ENCODE measurements at places on chromosomes 7 and 10. TPM values are rescaled to one million over a fixed set of nuclear protein-coding genes. Genes with fewer than 3 reads are reported as not detected.

GRCh38 chr10:110355922-110356627 lies 51.4 kb upstream of the SMNDC1 start:
- DNase-seq, result peak; percentile 71

DNA sequence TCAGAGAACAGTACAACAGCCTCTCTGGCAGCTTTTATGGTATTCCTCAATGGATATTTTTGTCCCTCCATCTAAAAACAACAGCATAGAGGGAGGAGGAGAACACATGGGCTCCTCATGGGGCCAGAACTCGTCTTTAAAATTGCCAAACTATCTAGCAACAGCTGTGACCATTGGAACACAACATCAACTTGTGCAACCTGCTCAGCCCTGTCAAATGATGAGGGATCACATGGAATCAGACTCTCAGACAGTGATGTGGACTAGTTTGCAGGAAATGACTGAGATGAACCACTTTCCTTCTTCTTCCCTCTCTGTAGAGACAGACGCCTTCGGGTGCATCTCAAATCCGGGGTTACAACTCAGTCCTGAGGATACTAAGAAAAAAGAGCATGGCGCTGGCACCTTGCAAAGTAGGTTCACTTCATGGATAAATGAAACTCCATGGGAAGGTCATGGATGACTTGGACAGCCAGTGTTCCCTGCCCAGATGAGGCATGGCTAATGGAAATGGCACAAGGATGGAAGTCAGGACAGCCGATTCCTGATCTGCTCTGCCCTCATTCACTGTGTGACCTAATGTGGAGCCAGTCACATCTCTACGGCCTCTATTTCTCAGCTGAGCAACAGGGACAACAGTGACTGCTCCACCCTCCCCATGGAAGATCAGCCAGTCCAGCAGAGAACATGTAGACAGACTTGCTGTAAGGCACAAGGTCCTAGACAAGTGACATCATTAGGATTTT lies 24.6 kb upstream of the DGKI start:
- DNase-seq, result no peak

- peak; percentile 74 for DNase-seq
Observed at GRCh38 chr7:151245360-151246101, 3.0 kb downstream of the SMARCD3 start.

DNA sequence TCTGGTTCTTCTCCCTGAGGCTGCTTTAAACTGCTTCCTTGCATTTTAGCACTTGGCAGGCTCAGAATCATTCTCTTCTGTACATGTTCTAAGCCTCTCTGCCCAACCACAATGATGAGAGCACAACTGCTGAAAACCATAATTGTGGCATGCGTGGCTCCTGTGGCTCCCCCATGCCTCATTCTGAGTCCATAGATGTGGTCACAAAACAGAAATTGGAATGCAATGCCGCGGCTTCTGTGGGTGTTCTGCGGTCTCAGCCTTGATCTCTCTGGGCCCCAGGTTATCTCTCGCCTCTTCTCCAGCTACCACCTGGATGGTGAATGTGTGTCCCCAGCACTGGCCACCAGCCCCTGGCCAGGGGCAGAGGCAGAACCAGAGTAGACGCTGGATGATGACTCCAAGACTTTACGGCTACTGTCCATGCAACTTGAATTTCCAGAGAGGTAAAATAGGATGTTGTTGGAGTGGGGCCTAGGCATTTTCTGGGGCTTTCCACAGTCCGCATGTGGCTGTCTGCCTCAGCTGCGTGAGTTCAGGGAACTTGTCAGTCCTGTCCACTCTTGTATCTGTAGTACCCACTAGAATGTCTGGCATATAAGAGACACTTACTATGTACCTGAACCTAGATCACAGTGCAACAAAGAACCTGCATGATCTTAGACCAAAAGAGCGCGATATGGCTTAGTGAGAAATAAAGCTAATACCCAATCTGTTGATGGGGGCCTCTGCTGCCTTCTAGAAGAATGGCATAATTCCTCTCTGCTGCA lies 52.4 kb upstream of the ADRB1 start:
- DNase-seq, result no peak

- no peak for DNase-seq
Observed at GRCh38 chr7:106571563-106571962, 89.4 kb downstream of the CCDC71L start.

DNA sequence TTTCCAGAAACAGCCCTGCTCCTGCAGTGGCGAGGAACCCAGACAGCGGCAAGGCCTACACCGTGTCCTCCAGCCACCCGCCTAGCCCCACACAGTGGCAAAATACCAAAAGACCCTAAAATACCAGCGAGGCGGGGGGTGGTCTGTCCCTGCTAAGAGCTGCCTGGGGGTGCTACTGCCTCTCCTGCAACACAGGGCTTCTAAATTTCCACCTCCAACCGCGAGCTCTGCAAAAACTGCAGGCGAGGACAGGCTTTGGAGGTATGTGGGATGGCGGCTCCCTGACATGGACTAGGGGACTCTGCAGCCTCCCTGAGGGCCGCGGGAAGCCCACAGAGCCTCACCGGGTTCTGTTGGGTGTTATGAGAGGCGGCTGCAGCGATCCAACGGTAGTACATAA lies 122.3 kb downstream of the WDR37 start:
- DNase-seq, result no peak

The TEX47 gene
- total RNA-seq, result not detected

The NKX6-2 gene
- not detected for total RNA-seq

The RHEB gene
- 40.8 TPM for total RNA-seq

The PAPOLB gene
- not detected for total RNA-seq
